Anterior cingulate cortex (tissue), 58 donors: ENCODE measurements at places on chromosomes 4 and X.
A peak's percentile ranks its signal among the peaks of the same experiment; 100 is the strongest.

DNA sequence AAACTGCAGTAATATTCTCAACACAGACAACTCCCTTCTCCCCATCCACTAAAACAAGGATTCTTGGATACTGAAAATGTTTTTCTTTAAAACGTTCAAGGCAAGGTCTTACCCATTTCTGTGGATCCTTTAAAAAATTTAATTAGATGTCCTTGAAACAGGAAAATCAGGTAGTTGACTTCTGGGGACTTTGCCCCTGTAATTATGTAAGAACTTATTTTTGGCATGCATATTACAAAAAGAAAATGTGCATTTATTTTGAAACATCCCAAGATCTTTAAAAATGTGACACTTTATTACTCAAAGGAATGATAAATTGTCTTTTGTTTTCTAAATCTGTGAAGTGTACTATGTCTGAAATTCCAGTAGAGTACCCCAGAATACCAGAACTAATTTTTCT lies 25.8 kb downstream of the GUCY1B1 start:
- no peak for DNase-seq

GRCh38 chr4:104492183-104492771 lies 2.4 kb downstream of the CXXC4 start:
- no peak for DNase-seq

- DNase-seq: no peak
These were observed 57.1 kb upstream of the GUCY1A1 start for GRCh38 chr4:155609455-155610059.

DNA sequence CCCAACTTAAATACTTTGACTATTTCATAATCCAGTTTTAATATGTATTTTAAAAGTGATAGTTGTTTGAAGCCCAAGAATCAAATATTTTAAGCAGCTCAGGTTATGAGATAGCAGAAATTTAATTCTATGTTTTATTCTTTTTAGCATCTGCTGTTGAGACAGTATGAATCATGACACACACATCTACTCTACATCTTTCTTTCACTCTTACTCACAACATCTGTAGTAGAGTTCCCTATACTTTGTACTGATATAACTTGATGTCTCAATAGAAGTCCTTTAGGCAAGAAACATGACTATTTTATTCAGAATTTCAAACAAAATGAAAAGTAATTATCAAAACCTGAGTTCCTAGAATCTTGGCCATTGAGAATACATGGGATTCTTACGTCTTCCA lies 187.9 kb upstream of the GNPDA2 start:
- no peak for DNase-seq

GRCh38 chr4:6116696-6117285 lies 83.6 kb downstream of the JAKMIP1 start:
- DNase-seq: no peak

DNA sequence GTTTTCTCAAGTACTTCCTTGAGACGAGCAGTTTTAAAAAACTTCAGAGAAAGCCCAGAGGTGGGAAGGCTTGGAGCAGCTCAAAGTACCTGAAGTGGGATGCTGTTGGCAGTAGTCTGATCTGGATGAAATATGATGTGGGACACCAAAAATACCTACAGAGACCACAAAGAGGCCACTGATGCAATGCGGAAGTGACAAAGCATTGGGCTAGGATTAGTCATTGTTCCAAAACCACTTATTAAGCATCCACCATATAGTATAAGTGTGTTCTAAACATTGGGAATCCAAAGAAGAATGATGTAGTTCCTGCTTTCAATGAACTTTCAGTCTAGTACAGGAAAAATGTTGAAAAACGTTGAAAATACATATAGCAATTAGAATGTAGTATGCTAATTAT lies 386.1 kb upstream of the CNKSR2 start:
- no peak for DNase-seq

DNA sequence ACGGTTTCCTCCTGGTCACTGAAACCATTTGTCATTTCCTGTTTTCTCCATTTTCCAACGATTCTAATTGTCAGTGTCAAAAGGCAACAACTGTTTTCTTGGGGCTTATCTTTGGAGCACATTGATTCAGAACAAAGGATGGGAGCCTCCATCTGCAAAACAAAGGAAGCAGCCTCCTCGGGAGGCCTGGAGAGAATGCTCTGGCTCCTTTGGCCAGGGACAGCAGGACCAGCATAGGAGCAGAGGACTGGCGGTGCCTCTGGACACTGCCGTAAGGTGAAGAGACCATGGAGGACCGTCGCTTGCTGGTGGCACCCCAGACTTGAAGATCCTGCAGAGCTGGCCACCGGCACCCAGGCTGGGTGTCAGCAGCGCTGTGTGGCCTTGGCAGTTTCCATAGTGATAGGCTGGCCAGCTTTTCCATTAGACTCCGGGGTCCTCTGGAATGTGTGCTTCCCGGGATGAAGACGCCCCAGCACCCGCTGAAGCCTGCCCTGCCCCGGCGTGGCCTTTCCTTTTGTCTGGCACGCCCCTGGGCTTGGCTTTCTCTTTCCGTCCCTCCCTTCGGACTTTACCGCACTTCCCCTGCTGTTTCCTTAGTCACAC lies 61.1 kb upstream of the MTM1 start:
- DNase-seq: no peak

GRCh38 chr4:108940149-108940548 lies 177.3 kb upstream of the ETNPPL start:
- DNase-seq: no peak

GRCh38 chr4:15525080-15525479 lies 55.4 kb downstream of the CC2D2A start:
- no peak for DNase-seq

DNA sequence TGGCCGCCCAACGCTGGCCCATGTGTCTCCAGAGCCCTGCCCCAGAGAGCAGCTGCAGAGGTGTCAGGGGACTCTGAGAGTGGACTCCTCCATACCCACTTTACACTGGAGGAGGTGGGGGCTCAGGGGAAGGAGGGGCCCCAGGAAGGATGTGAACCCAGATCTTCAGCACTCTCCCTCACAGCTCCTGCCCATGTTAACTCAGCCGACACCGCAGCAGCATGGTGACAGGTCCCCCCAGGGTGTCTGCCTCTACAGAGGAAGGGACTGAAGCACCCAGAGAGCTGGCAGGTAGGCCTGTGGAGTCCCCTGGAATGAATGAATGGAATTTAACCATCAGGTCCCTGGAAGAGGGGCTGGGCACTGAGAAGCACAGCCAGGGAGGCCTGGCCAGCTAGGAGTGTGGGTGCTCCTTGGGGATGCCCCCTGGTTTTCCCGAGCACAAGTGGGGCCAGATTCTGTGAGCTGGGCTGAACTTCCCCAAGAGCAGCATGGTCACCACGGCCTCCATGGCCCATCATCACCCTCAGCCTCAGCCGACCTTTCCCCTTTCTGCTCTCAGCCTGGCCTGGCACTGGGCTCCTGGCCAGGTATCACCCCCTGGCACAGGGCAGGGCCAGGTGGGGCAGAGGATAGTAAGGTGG lies 21.9 kb downstream of the SH3BP2 start:
- DNase-seq: no peak

DNA sequence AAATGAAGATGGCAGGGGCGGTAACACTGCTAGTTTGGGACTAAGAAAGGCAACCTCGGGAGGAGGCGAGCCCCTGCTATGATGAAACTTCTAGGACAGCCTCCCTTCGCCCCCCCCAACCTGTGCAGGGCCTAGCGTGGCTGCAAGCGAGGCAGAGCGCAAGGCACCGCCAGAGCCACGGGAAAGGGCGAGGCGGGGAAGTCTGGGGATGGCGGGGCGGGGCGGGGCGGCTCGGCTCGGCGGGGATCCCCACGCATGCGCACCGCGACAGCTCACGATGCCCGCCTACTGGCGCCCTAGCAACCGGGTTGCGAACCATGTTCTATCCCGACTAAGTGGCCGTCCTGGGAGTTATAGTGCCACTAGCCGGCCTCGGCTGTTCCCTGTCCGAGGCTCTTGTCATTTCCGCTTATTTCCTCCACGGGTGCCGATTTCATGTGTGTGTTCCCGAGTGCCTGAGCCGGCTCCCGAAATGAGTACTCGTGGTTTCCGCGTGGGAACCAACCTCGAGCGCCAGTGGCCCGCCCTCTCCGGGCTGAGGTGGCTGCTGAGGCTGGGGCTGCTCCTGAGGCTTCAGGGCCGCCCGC lies 28.7 kb upstream of the RBMX start:
- DNase-seq: peak; percentile 77

- no peak for DNase-seq
These were observed 119.1 kb downstream of the CEP135 start for GRCh38 chr4:56067826-56068225.

DNA sequence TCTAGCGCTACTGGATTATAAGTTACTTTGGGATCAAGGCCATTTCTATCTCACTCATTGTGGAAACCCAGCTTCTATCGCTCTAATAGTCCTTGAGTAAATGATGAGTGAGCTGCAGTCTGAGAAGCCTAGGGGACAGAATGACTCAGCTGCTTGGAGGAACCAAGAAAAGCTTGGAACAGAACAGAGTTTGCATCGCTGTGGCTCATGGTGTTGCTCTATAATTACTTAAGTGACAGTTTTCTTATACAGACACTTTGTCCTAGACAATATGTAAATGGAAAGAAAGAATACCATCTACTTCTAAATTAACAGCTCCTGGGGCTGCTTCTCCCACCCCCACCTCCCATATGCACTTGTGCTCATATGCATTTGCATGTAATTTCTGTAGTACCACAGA lies 156.9 kb downstream of the SLIT2 start:
- no peak for DNase-seq

DNA sequence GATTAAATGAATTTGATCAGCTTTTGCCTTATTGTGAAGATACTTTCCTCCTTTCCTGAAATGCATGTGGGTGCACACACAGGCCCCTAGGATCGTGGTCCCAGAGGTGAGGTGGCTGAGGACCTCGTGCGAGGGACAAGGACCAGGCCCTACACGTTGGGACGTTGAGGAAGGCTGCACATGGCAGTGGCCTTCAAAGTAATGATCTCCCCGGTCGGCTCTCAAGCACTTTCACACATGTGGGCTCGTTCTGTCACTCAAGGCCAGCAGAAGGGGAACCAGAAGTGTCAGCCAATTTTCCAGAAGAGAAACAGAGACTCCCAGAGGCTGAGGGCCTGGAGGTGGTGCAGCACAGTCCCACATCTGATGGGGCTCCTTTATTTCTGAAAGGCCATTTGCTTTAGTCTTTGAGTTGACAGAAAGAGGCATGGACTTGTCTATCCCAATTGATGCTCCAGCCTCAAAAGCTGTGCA lies 196.8 kb downstream of the AFAP1 start:
- no peak for DNase-seq

GRCh38 chrX:39814391-39814790 lies 283.4 kb downstream of the BCOR start:
- no peak for DNase-seq

DNA sequence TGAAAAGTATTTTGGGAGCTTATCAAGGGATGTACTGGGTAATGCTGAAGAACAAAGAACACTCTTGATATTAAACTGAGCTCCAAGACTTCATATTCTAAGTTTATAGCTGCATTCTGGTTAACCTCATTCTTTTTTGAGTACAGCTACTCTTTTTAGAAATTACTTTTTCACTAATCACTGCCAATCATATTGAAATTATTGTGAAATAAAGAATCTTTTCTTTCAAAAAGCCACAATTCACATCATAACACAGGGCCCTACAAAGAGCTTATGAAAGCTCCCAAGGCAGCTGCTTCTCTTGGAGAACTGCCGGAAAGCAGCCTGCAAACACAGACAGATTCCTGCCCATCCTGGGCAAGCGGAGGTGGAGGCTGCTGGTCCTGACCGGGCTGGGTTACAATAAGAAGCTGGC lies 121.4 kb downstream of the RNF150 start:
- DNase-seq: no peak

DNA sequence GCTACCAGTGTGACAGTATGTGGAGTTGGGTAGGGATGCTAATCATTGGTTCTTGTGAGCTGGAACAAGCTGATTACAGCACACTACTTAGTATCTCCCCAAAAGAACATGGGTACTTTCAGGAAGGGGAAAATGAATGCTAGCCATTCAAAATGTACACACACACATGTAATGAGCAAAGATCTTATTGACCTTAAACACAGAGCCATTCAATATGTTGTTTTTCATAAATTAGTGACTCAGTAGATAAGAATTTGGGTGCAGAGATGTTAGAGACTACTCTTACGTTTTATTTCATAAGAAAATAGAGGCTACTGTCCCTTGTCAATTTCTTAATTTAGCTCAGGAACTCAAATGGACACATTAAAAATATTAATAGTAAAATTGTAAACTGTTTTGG lies 509.5 kb upstream of the ATOH1 start:
- DNase-seq: no peak

DNA sequence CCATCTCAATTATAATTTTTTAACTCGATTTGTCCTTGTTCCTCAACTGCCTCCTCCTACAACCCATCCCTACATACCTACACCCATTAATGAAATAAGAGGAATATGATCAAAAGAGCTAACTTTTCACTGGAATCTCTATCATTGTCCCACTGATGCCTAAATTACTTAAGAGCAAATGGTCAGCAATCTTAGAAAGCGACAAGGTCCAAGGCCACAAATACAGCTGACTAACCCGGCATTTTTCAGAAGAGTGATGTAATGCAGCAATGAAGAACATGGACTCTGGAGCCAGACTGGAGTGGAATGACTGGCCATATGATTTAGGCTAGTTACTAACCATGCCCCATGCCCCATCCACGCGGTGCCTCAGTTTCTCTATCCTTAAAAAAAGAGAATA lies 56.2 kb downstream of the PPA2 start:
- DNase-seq: no peak

DNA sequence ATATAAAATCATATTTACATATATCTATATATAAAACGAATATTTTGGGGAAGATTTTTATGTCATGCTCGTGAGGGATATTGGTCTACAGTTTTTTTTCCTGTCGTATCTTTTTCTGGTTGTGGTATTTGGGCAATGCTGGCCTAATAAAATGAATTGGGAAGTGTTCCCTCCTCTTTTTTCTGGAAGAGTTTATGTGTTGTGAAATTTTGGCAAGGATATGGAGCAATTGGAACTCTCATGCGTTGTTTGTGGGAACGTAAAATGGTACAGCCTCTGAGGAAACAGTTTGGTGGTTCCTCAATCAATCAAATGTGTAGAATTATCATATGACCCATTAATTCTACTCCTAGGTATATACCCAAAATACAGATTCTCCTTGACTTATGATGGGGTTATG lies 69.8 kb downstream of the ZNF182 start:
- no peak for DNase-seq
